ENCODE measurements at places on chromosomes 5 and 9.
A peak's percentile ranks its signal among the peaks of the same experiment; 100 is the strongest.

DNA sequence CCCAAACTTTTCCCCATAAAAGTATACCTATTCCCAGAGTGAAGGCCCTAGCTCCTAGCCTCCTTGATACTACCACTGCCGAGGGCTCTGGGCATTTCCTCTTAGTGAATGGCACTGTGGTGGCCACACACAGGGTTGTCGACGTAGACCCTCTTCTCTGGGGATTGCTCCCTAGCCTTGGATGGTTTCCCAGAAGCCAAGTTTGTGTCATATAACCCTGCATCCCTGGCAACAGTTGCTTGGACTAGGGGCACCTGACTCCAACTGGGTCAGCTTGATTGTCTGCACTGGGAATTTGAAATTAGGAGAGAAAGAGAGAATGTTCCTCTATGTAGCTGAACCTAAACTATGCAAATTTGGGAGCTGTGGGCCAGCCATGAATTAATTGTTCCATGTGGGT is 32.3 kb upstream of the KIF2A start:
- DNase-seq: no peak

GRCh38 chr9:7739595-7739994 is 60.0 kb downstream of the DMAC1 start:
- DNase-seq: no peak

- no peak for DNase-seq
These were observed 265.7 kb upstream of the KLF4 start for GRCh38 chr9:107755246-107755645.

DNA sequence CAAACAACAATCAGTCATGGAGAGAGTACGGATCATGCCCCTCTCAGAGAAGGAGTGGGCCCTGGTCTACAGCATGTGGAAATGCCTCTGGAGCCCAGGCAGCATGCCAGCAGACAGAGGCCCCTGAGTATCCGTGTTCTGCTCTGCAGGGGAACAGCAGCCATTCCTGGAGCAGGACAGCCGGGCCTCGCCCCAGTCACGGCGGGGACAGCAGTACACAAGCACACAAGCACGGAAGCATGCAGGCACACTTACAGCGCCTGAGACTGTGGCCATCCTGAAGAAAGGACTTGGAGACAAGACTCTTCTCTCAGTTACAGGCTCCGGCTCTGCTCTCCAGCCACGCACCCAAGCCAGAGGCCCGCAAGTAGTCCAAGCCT is 102.6 kb upstream of the ALDH1B1 start:
- peak; percentile 19 for DNase-seq

GRCh38 chr9:108142504-108143201 is 653.1 kb upstream of the KLF4 start:
- peak; percentile 81 for DNase-seq

DNA sequence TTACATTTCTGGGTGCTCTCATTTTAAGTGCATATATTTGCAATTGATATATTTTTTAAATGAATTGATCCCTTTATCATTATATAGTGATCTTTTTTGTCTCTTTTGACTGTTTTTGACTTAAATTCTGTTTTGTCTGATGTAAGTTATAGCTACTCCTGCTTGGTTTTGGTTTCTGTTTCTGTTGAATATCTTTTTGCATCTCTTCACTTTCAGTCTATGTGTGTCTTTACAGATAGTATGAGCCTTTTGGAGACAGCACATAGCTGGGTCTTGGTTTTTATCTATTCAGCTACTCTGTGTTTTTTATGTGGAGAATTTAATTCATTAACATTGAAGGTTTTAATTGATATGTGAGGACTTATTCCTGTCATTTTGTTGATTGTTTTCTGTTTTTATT is 311.3 kb downstream of the SPATA31D1 start:
- DNase-seq: no peak

- peak; percentile 27 for DNase-seq
These were observed 102.0 kb downstream of the STK32A start for GRCh38 chr5:147336876-147337275.

- no peak for DNase-seq
These were observed 92.2 kb downstream of the SEMA6A start for GRCh38 chr5:116482394-116482793.

DNA sequence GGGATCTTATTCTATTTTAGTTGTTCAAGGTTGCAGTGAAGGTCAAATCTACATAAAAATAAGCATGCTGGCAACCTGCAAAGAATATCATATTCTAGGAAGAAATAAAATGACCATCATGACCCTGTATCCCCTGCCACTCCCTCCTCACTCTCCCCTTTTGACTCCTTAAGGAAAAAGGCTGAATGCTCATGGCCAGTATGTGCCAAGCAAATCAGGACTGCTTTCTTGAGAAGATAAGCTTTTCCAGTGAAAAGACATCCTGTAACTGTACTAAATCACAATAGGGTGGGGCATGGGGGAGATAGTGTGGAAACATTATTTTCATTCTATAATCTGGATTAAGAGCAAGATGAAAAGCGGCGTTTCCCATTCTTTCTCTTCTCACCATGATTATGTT is 100.6 kb upstream of the LIFR start:
- no peak for DNase-seq

DNA sequence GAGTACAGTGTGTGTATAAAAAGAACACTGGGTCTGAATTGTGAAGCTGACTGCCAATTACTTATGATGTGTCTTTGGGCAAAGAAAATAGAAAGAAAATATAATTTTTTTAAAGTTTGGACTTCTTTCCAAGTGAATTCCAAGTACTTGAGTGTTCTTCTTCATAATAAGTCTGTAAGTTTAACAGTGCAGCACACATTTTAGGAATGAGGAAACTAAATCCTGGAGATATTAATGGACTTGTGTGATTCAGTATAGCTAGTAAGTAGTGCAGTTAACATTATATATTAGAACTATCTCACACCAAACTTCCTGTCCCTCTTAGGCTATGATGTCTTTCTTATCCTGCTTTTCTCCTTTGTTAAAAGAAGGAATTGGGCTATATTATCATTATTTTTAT is 1953.8 kb downstream of the MAT2B start:
- DNase-seq: no peak

DNA sequence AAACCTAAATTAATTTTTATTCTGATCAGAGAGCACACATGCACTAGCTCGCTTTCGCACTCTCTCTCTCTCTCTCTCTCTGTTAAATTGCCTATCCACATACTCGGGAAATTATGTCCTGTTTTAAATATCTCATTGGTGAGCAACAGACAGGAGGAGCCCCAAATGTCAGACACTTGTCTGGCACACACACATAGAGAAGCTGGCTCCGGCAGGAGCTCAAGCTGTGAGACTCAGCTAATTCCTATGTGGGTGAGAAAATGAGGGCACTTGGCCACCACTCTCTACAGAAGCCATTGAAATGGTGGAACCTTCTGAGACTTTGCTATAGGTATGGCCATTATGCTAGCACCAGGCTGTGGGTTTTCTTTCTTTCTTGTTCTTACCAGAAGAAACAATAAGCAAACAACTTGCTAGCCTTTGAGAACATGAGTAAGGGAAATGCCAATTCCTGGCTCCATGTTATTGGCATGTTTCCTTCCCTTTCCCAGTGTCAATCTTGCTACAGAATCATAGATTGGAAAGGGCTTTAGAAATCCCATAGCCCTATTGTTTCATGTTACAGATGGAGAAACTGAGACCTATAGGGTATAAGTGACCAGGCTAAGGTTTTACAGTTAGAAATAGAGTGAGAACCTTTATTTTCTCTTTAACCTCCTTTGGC is 9.0 kb downstream of the RFX3 start:
- no peak for DNase-seq

DNA sequence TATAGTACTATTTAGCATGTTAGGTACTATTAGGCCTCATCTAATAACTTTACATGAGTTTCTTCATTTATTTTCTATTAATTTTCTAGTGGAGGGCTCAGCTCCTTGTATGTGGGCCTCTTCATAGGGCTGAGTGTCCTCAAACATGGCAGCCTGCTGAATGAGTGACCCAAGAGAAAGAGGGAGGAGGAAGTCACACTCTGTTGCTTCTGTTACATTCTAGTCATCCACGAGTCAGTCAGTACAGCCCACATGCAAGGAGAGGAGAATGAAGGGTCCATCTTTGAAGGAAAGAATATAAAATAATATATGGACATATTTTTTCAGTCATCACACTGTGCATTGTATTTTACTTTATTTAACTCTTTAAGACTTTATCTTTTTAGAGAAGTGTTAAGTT is 66.6 kb upstream of the NR3C1 start:
- DNase-seq: no peak

- no peak for DNase-seq
These were observed 14.7 kb downstream of the RAD1 start for GRCh38 chr5:34900652-34901051.

DNA sequence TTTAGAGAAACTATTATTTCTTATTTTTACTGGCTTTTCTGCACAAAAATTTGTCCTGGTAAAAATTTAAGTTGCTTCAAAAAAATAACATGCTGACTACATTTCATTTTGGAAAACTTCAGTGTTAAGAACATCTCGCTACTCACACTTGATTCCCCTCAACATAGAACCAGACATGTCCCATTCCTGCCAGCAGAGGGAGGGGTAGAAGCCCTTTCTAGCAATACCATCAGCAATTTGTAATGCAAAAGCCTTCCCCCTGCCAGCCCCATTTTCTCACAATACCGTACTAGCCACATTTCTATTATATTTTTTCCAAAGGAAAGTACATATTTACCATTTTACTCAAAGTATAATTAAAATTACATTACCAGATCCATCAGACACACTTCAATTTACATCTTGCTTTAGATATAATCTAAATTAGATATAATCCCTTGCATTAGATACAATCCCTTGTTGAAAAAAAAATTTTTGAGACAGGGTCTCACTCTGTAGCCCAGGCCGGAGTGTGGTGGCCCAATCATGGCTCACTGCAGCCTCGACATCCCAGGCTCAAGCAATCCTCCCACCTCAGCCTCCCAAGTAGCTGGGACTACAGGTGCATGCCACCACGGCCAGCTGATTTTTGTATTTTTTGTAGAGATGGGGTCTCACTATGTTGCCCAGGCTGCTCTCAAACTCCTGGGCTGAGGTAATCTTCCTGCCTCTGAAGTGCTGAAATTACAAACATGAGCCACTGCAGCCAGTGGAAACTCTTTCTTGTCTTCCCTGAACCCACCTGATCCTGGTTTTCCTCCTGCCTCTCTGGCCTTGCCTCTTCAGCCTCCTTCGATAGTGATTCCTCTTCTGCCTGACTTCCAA is 39.6 kb upstream of the IDNK start:
- peak; percentile 56 for DNase-seq

DNA sequence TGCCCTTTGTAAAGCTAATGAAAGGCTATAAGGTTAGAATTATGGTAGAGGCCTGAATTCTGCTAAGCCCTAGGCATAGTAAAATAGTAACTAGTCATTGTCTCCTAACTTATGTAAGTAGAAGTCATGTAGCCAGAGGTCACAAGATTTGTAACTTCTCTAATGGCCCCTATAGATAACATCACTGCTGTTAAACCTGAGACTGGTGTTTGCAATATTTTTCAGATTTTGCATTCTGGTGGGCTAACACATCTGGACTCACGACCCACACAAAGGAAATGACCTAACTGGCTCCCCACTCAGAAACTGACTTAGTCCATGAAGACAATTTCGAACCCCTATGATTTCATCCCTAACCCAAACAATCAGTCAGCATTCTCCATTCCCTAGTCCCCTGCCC is 37.2 kb upstream of the TTC39B start:
- no peak for DNase-seq

GRCh38 chr9:76159293-76159926 is 234.8 kb downstream of the RFK start:
- peak; percentile 72 for DNase-seq

DNA sequence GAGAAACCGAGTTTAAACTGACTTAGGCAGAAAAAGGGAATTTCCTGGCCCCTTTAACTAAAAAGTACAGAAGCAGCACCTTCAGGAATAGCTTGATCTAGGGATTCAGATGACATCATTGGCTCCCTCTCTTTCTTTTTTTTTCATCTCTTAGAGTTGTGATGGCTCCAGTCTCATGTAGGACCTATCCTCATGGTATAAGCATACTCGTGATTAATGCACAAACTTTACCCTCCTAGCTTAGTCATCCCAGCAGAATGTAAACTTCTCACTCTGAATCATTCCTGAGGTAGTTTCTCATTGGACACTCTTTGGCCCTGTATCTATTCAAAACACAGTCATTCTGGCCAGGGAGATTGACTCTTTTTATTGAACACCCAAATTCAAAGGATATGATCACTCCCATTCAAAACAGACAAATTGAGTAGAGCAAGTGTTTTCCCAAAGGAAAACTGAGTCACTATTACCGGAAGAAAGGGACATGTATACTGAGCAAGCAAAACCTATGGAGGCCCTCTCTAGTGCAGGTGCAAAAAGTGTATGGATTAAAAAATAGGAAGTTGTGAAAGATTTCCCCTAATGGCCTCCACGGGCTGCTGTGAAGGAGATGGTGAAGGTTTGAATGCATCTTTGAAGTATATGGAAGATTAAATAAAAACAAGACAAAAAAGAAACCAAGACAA is 27.6 kb upstream of the SMIM23 start:
- no peak for DNase-seq

DNA sequence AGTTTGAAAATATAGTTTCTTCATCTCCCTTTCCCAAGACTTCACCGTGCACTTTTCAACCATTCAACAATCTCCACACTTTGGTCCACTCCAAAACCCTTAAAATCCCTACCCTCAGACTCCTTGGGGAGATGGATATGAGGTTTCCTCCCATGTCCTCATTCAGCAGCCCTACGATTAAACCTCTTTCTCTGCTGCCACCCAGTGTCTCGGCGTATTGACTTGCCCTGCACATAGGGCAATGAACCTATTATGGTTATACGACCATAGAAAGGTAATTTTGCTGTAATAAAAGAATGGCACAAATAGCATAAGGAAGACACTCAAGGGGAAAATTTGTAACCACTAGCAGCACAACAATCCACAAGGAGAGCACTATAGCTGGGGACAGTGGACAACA is 803.5 kb downstream of the TLE1 start:
- peak; percentile 35 for DNase-seq

GRCh38 chr9:134829356-134829937 is 51.2 kb upstream of the FCN2 start:
- DNase-seq: no peak

DNA sequence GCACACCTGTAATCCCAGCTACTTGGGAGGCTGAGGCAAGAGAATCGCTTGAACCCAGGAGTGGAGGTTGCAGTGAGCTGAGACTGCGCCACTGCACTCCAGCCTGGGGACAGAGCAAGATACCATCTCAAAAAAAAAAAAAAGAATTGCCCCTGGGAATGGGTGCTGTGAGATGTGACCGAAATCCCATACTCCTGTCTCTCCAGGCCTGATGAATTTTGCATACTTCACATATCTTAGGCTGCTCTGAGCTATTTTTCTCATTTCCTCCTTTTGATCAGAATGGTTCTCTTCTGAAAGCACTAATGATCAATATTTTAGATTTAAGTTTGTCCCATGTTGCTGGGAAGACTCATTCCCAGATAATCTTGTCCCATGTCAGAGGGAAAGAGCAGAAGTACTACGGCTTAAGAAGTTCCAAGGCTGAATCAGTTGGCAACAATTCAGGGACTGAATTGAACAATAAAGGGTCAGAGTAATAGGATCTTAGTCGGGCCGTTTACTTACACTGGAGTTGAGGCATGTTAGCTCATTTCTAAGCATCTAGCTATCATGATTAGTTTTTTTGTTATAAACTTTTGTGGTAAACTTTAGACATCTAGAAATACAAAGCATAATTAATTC is 44.2 kb upstream of the TENT2 start:
- no peak for DNase-seq

Data from lung (tissue), 17 donors.